ENCODE measurements at places on chromosomes 6 and 20.

- DNase-seq = peak; percentile 28
Observed at GRCh38 chr6:111631903-111632460, 26.3 kb upstream of the TRAF3IP2 start.

GRCh38 chr20:45355209-45356084, 7.2 kb upstream of the SDC4 start:
- DNase-seq = peak; percentile 57

- DNase-seq = no peak
Observed at GRCh38 chr20:62728028-62728780, 19.6 kb downstream of the NTSR1 start.

- DNase-seq = peak; percentile 9
Observed at GRCh38 chr6:97726378-97726777, 443.4 kb upstream of the MMS22L start.

GRCh38 chr20:2459981-2460751, 10.4 kb downstream of the SNRPB start:
- no peak for DNase-seq

DNA sequence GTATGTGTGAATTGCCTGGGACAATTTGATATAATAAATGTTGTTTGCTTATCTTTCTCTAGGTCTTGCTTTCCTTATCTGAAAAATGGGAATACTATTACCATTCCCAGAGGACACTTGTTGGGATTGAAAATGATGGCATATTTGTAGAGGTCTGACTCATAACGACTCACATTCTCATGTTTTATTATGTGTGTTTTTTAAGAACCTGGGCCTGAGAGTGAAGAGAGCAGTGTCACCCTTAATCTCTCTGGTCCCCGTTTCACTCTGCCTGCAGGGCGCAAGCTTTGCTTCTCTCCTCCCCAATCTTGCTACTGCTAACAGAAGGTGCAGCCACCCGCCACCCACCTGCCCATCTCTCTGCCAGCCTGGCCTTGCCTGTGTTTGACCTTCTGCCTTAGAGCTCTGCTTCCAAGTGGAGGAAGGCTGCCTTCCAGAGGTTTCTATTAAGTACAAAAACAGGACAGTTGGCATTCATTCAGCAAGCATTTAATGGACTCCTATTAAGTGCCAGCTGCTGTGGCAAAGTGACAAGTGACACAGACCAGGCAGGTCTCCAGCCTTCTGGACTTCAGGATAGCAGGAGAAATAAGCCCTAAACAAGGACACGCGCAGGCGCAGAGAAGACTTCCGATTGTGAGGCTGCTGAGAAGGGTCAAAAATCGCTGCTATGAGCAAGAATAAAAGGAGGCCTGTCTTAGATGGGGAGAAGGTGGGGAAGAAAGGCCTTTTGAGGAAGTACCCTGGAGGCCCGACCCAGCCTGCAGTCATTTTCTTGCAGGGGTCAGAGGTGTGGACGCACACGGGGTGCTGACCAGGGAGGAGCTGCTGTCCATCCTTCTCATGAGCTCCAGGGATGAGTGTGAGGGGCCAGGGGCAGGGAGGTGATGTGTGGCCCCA, 112.5 kb downstream of the JPH2 start:
- no peak for DNase-seq

All from AG20443 (cell line).